ENCODE measurements at places on chromosomes 6 and 20. TPM values are rescaled to one million over a fixed set of nuclear protein-coding genes. Genes with fewer than 3 reads are reported as not detected.

- no peaks in the 10 kb centered on the region for H3K4me1 ChIP-seq
- no peak overlapping the region for H3K4me3 ChIP-seq
- no peak overlapping the region for H3K27ac ChIP-seq
These were observed 60.0 kb downstream of the SYCP2 start for GRCh38 chr20:59873409-59873808.

The MLN gene
- not detected for total RNA-seq

DNA sequence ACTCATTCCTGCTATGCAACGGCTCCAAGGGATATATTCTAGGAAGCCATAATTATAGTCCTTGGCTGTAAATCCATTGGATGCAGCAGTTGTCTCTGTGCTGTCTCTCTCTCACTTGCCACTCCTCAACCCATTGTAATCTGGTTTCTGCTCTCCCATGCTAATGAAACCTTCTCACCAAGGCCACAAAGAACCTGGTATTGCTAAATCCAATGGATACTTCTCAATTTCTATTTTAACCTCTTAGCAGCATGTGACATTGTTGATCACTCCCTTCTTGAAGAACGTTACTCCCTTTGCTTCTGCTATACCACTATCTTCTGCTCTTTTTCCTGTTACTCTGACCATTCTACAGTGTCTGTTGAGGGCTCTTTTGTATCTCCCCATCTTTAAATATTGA lies 39.8 kb upstream of the GCLC start:
- no peak for DNase-seq
- no peaks in the 10 kb centered on the region for H3K27me3 ChIP-seq
- no peak overlapping the region for H3K4me3 ChIP-seq
- no peaks in the 10 kb centered on the region for H3K36me3 ChIP-seq

The ENPP4 gene
- total RNA-seq = 4.4 TPM

DNA sequence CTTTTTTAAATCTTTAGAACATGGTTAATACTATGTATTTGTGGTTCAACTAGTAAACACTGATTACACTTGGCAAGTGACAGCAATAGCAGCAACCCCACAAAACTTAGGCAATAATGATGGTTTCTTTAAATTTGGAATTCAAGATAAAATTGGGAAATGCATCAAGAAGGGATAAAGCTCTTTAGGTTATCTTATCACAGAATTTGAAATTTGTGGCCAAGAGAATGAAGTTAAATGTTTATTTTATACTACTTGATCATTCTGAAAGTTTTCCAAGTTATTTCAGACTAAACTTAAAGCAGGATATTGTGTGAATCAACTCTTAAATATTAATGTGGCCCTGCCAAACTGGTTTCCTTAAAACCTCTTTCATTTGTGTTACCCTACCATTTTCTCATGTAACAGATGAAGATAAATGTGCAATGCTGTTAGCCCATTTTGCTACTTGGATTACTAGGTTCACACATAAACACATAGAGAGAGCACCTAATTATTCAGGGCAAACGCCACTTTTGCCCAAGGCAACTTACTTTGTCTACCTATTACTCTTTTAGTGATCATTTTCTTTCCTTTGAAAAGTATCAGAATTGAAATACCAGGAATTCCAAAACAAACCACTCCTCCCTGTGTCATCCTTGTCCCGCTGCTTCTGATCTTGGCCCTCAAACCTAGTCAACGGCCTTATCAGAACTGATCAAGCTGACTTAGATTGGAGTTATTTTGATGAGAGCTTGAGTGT lies 186.7 kb upstream of the TENT5A start:
- H3K4me1 ChIP-seq = no peaks in the 10 kb centered on the region
- H3K36me3 ChIP-seq = no peaks in the 10 kb centered on the region

DNA sequence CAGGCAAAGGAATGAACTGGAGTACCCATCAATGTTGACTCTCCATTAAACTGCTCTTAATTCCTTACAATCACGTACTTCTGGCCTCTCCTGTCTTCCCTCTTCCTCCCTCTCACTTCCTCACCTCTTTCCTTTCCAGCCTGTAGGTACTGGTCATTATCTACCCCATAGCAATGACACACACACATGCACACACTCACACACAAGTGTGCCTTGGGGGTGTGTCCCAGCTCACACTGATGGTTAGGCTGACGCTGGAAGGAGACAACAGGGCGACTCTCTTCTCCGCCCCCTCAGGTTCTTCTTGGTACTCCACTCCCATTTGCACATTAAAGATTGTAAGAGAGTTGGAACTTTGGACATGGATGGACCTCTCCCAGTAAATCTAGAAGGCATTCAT lies 14.0 kb upstream of the SERPINB9 start:
- H3K36me3 ChIP-seq = no peaks in the 10 kb centered on the region
- H3K27ac ChIP-seq = peak overlapping the region; percentile 43
- H3K27me3 ChIP-seq = no peaks in the 10 kb centered on the region
- peaks cover 25% of the 10 kb centered on the region for H3K4me1 ChIP-seq

DNA sequence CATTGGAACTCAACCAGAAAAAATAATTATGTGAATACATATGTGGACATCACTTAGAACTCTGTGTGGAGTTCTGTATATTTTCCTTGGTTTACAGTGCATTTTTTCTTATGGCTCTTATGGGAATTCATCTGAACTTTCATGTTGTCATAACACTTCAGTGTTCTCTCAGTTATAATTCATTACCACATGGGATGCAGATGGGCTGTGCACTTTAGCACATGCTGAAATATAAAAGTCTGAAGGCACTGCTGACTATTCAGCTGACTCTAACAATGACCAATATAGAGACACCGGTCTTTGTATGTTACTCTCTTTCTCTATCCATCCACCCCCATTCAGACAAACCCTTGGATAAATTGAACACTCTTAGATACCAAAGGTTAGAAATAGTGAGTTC lies 29.3 kb downstream of the GRIK2 start:
- H3K27ac ChIP-seq = no peak overlapping the region
- no peaks in the 10 kb centered on the region for H3K36me3 ChIP-seq
- H3K4me3 ChIP-seq = no peak overlapping the region
- H3K4me1 ChIP-seq = no peaks in the 10 kb centered on the region
- DNase-seq = no peak

DNA sequence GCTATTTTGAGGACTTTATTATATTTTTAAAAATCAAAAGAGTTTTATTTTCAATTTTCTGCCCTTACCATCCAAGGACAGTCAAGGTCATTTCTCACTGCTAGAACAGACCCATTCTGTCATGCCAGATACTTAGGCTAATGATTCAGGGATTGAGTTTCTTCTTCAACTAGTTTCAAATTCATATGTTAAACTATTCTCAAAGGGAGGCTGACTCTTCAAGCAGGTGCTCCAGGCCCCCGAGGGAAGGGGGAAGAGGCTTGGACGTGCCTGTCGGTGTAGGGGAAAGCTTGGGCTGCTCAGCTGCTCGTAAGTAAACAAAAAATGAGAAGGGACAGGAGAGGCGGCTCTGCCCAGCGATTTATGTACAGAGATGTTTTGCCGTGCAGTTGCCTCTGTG lies 69.4 kb upstream of the MYLIP start:
- no peaks in the 10 kb centered on the region for H3K36me3 ChIP-seq
- no peak overlapping the region for H3K4me3 ChIP-seq
- no peaks in the 10 kb centered on the region for H3K27me3 ChIP-seq
- peak; percentile 39 for DNase-seq
- H3K4me1 ChIP-seq = peaks cover 20% of the 10 kb centered on the region
- H3K27ac ChIP-seq = no peak overlapping the region

The MYO6 gene
- total RNA-seq = 21.9 TPM

GRCh38 chr6:74289884-74290283 lies 593.9 kb downstream of the CD109 start:
- H3K27ac ChIP-seq = no peak overlapping the region
- no peaks in the 10 kb centered on the region for H3K36me3 ChIP-seq
- H3K4me1 ChIP-seq = no peaks in the 10 kb centered on the region
- DNase-seq = no peak
- no peaks in the 10 kb centered on the region for H3K27me3 ChIP-seq
- H3K4me3 ChIP-seq = no peak overlapping the region

The NCOA5 gene
- total RNA-seq = 29.9 TPM

DNA sequence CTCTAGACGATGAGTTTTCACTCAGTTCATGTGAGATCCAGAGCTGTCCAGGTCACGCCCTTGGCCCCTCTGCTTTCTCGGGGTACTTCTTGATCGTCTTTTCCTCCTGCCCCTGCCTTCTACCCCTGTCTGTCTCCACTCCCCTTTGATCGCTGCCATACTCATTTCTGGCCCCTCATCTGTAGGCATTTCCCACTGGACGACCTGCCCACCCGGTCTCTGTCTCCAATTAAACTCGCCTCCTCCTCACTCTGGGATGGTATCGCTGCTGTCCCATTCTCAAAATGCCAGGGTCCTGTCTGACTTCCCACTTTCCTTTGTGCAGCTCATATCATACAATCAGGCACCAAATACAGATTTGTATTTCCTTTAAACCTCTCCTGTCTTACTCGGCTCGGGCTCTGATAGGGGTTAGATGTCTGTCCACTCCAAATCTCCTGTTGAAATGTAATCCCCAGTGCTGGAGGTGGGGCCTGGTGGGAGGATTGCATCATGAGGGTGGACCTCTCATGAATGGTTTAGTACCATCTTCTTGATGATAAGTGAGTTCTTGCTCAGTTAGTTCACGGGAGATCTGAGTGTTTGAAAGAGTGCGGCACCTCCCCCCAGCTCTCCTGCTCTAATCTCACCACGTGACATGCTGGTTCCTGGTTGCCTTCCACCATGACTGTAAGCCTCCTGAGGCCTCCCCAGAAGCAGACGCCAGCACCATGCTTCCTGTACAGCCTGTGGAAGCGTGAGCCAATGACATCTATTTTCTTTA lies 3.5 kb upstream of the SYNJ2 start:
- H3K27ac ChIP-seq = no peak overlapping the region
- H3K36me3 ChIP-seq = no peaks in the 10 kb centered on the region
- H3K27me3 ChIP-seq = no peaks in the 10 kb centered on the region

GRCh38 chr20:25626779-25627178 lies 3.0 kb upstream of the NANP start:
- H3K27me3 ChIP-seq = no peaks in the 10 kb centered on the region
- no peak overlapping the region for H3K27ac ChIP-seq
- no peak overlapping the region for H3K4me3 ChIP-seq
- no peaks in the 10 kb centered on the region for H3K36me3 ChIP-seq

DNA sequence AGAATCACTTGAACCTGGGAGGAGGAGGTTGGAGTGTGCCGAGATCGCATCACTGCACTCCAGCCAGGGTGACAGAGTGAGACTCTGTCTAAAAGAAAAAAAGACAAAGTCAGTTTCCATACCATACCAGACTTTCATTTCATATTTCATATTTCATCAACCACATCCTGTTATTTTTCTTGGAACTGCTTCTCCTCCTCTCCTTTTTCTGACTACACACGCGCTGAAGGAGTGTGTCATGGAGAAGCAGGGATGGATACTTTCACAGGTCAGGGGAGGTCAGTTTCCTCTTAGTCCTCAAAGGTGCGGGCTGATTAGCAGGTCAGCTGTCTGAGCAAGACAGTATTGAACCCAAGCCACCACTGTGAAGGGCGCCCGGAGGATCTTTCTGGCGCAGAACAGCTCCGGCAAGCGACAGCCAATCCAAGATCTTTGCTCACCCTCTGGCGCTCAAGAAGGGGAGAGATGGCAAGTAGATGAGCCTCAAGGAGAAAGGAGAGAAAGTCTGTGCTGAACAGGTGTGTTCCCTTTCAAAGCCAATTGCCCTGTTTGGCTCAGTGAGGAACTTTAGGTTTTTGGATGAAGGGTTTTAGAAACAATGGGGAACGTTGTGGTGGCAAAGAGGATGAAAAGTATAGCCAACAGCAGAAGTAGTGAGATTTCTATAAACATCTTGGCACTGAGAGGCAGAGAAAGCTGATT lies 18.9 kb upstream of the SYNJ2 start:
- H3K27ac ChIP-seq = no peak overlapping the region
- H3K4me1 ChIP-seq = peaks cover 9% of the 10 kb centered on the region
- no peak for DNase-seq
- H3K4me3 ChIP-seq = no peak overlapping the region

- H3K4me1 ChIP-seq = no peaks in the 10 kb centered on the region
- H3K27ac ChIP-seq = no peak overlapping the region
- H3K27me3 ChIP-seq = no peaks in the 10 kb centered on the region
- DNase-seq = no peak
- H3K36me3 ChIP-seq = no peaks in the 10 kb centered on the region
These were observed 402.9 kb upstream of the CITED2 start for GRCh38 chr6:139777202-139777970.

DNA sequence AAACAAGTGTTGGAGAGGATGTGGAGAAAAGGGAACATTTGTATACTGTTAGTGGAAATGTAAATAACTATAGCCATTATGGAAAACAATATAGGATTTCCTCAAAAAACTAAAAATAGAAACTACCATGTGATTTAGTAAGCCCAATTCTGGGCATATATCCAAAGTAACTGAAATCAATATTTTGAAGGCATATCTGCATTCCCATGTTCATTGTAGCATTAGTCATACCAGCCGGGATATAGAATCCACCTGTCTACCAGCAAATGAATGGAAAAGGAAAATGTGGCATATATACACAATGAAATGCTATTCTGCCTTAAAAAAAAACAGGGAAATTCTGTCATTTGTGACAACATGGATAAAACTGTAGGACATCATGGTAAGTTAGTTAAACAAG lies 15.3 kb upstream of the C6orf58 start:
- DNase-seq = no peak
- H3K27me3 ChIP-seq = no peaks in the 10 kb centered on the region
- no peak overlapping the region for H3K27ac ChIP-seq

GRCh38 chr6:82894653-82895259 lies 170.9 kb downstream of the UBE3D start:
- 0 out of 2 replicates have a peak, but pooled peaks cover 4% of the 10 kb centered on the region for H3K36me3 ChIP-seq
- DNase-seq = no peak
- no peak overlapping the region for H3K4me3 ChIP-seq

GRCh38 chr20:4813863-4814695 lies 92.4 kb downstream of the PRND start:
- no peak for DNase-seq
- H3K27me3 ChIP-seq = no peaks in the 10 kb centered on the region

The RAB44 gene
- not detected for total RNA-seq

GRCh38 chr6:15752820-15753219 lies 90.0 kb upstream of the DTNBP1 start:
- no peak overlapping the region for H3K27ac ChIP-seq
- no peak for DNase-seq
- H3K4me1 ChIP-seq = no peaks in the 10 kb centered on the region
- no peaks in the 10 kb centered on the region for H3K36me3 ChIP-seq

The HSD17B8 gene
- 3.3 TPM for total RNA-seq

The CDH4 gene
- 7.4 TPM for total RNA-seq

DNA sequence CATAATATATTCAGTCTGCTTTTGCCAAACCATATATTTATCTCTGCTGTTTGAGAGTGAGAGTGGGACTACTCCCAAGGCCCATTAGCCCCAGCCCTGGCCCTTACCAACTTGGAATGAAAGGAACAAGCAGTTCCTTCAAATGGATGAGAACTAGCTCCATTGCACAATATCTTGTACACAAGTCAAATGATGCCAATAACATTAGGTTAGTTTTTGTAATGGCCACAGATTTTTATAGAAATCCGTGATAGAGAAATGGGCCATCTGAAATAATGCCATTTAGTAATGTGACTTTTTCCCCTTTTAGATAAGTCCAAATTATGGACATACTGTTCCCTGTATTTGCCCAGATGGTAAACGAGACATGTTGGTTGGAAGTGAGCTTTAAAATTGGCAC lies 117.0 kb downstream of the MAP3K7 start:
- H3K4me1 ChIP-seq = no peaks in the 10 kb centered on the region
- no peaks in the 10 kb centered on the region for H3K27me3 ChIP-seq
- no peak overlapping the region for H3K27ac ChIP-seq
- H3K36me3 ChIP-seq = no peaks in the 10 kb centered on the region
- no peak for DNase-seq
- no peak overlapping the region for H3K4me3 ChIP-seq

The HEY2 gene
- total RNA-seq = 17.7 TPM

GRCh38 chr6:108872141-108872557 lies 23.9 kb downstream of the ARMC2 start:
- no peaks in the 10 kb centered on the region for H3K36me3 ChIP-seq
- no peak for DNase-seq
- no peaks in the 10 kb centered on the region for H3K27me3 ChIP-seq
- H3K4me1 ChIP-seq = peaks cover 3% of the 10 kb centered on the region
- H3K4me3 ChIP-seq = no peak overlapping the region

The ARHGAP40 gene
- 0.86 TPM for total RNA-seq

The BPI gene
- total RNA-seq = not detected
